Right lung (tissue), 10 donors: ENCODE measurements at places on chromosomes 3 and 15. TPM values are rescaled to one million over a fixed set of nuclear protein-coding genes. Genes with fewer than 3 reads are reported as not detected.

SPESP1 gene
- 2.2 TPM for polyA plus RNA-seq

SLC24A5 gene
- 0.66 TPM for polyA plus RNA-seq

ZBED2 gene
- polyA plus RNA-seq = not detected

NOX5 gene
- 0.39 TPM for polyA plus RNA-seq

DNAH1 gene
- 11.1 TPM for polyA plus RNA-seq

GCSAM gene
- 1.9 TPM for polyA plus RNA-seq
